ENCODE measurements at places on chromosomes 5 and 9. TPM values are rescaled to one million over a fixed set of nuclear protein-coding genes. Genes with fewer than 3 reads are reported as not detected.

The OR1L1 gene
- total RNA-seq: not detected

The FAM174A gene
- total RNA-seq: 29.2 TPM

- no peak overlapping the region for H3K27ac ChIP-seq
- no peaks in the 10 kb centered on the region for H3K4me1 ChIP-seq
- H3K36me3 ChIP-seq: no peaks in the 10 kb centered on the region
Measured at GRCh38 chr5:163735069-163735468, 229.7 kb downstream of the MAT2B start.

The ADGRD2 gene
- total RNA-seq: not detected

- no peak overlapping the region for H3K4me3 ChIP-seq
- no peaks in the 10 kb centered on the region for H3K4me1 ChIP-seq
- H3K36me3 ChIP-seq: no peaks in the 10 kb centered on the region
- DNase-seq: no peak
Measured at GRCh38 chr5:68060382-68060781, 155.2 kb upstream of the PIK3R1 start.

GRCh38 chr5:178332210-178332641 lies 99.6 kb upstream of the PHYKPL start:
- H3K4me3 ChIP-seq: no peak overlapping the region
- H3K36me3 ChIP-seq: no peaks in the 10 kb centered on the region
- peaks cover 15% of the 10 kb centered on the region for H3K27me3 ChIP-seq
- no peak for DNase-seq

DNA sequence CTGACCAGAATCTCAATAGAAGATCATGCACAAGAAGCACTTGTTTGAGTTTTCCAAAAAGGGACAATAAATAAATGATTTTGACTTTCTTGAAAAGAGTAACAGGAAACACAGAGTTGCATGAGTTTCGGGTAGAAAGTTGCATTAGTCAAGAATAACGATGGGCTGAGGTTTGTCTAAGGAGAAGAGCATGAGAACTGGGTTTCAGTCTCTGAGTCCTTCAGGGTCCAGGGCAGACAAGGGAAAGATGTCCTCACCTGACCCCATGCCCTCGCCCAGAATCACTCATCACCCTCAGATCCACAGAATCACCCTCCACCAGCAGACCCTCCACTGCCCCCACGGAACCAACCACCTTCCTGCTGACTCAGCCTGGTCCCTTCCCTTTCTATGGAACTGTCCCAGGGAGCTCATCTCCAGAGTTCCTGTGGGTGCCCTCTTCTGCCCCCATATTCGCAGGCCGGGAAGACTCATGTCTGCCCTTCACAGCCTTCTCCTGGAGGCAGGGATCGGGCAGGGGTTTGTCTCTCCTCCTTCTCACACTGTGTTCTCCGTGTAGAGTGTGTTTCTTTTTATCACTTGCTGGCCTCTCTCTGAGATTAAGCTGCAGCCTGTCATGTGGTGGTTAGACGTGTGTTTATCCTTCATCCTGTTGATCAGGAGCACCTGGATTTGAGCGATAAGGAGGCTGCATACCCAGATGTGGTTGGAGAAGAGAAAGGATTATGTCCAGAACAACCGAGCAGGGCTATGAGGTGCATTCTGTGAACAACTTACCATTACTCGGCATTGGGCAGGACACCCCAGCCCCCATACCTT lies 442.6 kb downstream of the MAT2B start:
- no peak overlapping the region for H3K4me3 ChIP-seq
- no peak overlapping the region for H3K27ac ChIP-seq
- H3K36me3 ChIP-seq: no peaks in the 10 kb centered on the region
- H3K4me1 ChIP-seq: no peaks in the 10 kb centered on the region
- H3K27me3 ChIP-seq: no peaks in the 10 kb centered on the region
- no peak for DNase-seq

DNA sequence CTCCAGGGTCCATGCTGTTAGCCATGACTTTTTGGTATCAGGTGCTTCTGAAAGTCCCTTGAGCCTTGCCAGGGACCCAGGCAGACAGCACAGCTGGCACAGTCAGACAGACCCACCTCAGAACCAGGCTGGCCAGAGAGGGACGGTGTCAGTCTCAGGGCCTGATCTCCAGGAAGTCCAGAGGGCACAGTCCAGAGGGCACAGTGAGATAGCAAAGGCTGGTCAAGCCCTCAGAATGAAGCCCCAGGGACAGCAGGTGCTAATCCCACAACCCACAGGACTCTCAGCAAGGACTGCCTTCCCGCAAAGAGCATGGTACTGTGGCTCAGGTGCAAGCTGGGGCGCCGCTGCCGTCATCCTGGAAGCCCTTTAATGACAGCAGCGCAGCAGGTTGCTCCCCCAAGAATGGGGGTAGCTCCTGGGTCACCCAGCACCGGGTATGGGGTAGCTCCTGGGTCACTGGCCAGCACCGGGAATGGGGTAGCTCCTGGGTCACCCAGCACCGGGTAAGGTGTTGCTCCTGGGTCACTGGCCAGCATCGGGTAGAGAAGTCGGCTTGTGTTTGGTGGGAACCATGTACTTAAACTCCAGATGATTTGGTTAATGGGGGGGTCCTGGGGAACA lies 105.6 kb upstream of the PHYKPL start:
- H3K4me1 ChIP-seq: no peaks in the 10 kb centered on the region
- H3K27ac ChIP-seq: no peak overlapping the region
- DNase-seq: no peak
- H3K36me3 ChIP-seq: no peaks in the 10 kb centered on the region

DNA sequence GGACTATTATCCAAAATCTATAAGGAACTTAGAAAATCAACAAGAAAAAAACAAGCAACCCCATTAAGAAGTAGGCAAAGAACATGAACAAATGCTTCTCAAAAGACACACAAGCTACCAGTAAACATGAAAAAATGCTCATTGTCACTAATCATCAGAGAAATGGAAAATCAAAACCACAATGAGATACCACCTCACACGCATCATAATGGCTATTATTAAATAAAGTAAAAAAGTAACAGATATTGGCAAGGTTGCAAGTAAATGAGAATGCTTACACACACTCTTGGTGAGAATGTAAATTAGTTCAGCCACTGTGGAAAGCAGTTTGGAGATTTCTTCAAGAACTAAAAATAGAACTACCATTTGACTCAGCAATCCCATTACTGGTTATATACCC lies 167.0 kb upstream of the DMRTA1 start:
- H3K4me1 ChIP-seq: no peaks in the 10 kb centered on the region
- no peak overlapping the region for H3K4me3 ChIP-seq
- peaks cover 9% of the 10 kb centered on the region for H3K27me3 ChIP-seq
- H3K36me3 ChIP-seq: no peaks in the 10 kb centered on the region

The EDIL3 gene
- total RNA-seq: 16.3 TPM

GRCh38 chr9:128906741-128907140 lies 14.0 kb upstream of the PHYHD1 start:
- H3K36me3 ChIP-seq: peaks cover 10% of the 10 kb centered on the region
- H3K27ac ChIP-seq: no peak overlapping the region
- no peak for DNase-seq
- peaks cover 23% of the 10 kb centered on the region for H3K4me1 ChIP-seq

- no peaks in the 10 kb centered on the region for H3K4me1 ChIP-seq
- DNase-seq: no peak
- H3K27me3 ChIP-seq: no peaks in the 10 kb centered on the region
- no peaks in the 10 kb centered on the region for H3K36me3 ChIP-seq
Measured at GRCh38 chr9:31847963-31848362, 536.5 kb upstream of the ACO1 start.

GRCh38 chr9:84941792-84942191 lies 272.3 kb downstream of the NTRK2 start:
- no peaks in the 10 kb centered on the region for H3K27me3 ChIP-seq
- peaks cover 5% of the 10 kb centered on the region for H3K4me1 ChIP-seq
- no peak overlapping the region for H3K4me3 ChIP-seq
- no peaks in the 10 kb centered on the region for H3K36me3 ChIP-seq
- no peak overlapping the region for H3K27ac ChIP-seq
- DNase-seq: no peak

Measured in GM23248 (cell line).